ENCODE measurements at places on chromosomes 3 and 15.
A peak's percentile ranks its signal among the peaks of the same experiment; 100 is the strongest.

DNA sequence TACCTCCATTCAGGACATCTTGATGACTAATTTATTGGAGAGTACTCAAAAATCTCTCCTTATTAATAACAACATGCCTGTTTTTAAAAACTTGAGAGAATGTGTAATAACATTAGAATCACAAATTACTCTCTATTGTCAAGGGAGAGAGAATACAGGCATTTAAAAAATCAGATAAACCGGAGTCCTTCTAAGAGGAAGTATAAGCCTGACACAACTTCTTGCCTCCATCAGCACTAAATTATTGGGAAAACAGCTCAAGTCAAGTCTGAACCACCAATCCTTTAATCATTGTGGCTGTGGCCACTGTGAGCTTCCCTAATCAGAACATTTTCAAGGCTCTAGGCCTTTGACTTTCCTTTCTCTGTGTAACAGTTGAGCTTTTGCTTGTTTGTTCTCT, 38.0 kb downstream of the SSR3 start:
- DNase-seq = no peak

- no peak for DNase-seq
Observed at GRCh38 chr3:119831022-119831421, 49.1 kb downstream of the NR1I2 start.

- peak; percentile 88 for DNase-seq
Observed at GRCh38 chr15:32838820-32839219, 121.0 kb downstream of the GREM1 start.

GRCh38 chr3:147493666-147494065, 84.5 kb downstream of the ZIC1 start:
- no peak for DNase-seq

GRCh38 chr3:181881749-181882148, 170.0 kb downstream of the SOX2 start:
- no peak for DNase-seq

DNA sequence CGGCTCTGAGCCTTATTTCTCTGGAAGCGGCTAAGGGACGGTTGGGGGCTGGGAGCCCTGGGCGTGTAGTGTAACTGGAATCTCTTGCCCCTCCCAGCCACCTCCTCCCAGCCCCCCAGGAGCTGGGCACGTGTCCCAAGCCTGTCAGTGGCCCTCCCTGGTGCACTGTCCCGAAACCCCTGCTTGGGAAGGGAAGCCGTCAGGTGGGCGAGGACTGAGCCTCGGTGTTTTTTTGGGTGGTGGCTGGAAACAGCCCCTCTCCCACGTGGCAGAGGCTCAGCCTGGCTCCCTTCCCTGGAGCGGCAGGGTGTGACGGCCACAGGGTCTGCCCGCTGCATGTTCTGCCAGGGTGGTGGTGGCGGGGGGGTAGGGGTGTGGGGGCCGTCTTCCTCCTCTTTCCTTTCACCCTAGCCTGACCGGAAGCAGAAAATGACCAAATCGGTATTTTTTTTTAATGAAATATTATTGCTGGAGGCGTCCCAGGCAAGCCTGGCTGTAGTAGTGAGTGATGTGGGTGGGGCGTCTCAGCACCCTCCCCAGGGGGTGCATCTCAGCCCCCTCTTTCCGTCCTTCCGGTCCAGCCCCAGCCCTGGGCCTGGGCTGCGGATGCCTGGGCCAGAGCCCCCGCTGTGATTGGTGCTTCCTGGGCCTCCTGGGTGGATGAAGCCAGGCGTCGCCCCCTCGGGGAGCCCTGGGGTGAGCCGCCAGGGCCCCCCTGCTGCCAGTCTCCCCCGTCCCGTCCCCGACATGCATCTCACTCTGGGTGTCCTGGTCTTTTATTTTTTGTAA, 58.8 kb upstream of the GOLGA8A start:
- DNase-seq = no peak

DNA sequence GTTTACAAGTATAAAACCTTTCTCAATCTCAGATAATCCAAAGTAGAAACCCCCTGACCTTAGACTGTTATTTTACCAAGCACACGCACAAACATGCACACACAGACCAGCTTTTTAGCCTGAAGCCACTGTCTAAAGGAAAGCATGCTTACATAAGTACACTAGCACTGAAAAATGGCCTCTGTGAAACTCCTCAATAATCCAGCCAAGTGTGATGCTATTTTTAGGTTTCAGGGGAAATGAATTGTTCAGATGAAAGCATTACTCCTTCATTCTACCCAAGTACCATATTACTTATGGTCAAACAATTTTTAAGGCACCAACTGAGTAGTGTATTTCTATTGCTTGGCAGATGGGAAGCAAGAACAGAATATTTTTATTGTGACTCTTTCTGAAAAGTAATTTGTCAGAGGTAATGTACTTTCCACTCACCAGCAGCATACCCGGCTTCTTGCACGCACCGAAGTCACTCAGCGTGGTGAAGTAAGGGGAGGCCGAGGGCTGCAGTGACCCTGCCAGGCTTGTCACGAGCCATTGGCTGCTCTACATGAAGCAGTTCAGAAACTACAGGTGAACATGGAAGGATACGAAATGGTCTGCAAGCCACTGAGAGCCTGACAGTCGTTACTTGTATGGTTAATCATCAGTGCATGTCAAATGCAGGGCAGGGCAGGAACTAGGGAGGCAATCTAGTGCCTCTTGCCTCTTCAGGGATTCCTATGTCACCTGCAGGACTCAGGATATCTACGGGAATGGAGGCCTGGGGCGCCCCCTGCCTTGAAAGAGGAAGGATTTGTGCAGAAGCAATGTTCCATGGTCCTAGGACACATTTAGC, 106.7 kb downstream of the GABRB3 start:
- DNase-seq = no peak

DNA sequence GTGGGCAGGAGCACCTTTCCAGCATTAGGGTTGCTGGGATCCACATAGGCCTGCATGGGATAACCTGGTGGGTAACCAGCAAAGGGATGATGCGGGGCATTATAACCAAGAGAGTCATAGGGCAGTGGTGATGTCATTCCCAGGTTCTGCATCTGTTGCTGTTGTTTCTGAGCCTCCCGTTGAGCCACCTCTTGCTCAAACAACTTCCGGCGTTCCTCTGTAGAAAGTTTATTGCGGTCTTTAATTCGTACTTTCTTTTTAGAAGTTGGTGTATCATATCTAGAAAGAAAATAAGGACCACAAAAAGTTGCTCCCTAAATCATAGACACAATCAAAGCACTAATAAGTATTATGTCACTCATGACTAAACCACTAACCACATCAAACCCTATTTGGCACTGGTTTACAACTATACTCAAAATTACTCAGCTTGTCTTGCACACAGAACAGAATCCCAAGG, 77.8 kb downstream of the NBEAL2 start:
- peak; percentile 80 for DNase-seq

GRCh38 chr3:29245441-29245840, 35.4 kb upstream of the RBMS3 start:
- no peak for DNase-seq

GRCh38 chr3:155748611-155749365, 3.9 kb upstream of the PLCH1 start:
- no peak for DNase-seq

- no peak for DNase-seq
Observed at GRCh38 chr15:25170113-25170731, 215.4 kb downstream of the SNRPN start.

GRCh38 chr3:156483426-156483825, 71.5 kb downstream of the SSR3 start:
- no peak for DNase-seq

GRCh38 chr3:123312331-123313265, 110.9 kb downstream of the SEC22A start:
- peak; percentile 74 for DNase-seq

DNA sequence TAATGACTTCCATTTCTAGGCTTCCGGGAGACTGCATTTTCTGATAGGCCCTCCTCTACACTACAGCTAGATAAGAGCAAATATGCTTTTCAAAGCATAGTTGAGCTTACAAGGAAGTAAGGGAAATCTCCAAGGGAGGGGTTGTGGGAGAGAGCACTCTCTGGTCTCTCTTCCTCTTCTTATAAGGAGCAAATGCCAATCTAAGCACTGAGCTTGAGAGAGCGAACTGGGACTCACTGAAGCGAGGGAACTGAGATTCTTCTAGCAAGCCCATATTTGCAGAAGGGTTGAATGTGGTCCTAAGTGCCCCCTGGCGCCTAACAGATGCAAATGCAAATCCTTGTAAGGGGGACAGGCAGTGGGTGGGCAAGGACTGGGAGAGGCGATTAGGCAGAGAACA, 164.8 kb downstream of the ERC2 start:
- DNase-seq = no peak

DNA sequence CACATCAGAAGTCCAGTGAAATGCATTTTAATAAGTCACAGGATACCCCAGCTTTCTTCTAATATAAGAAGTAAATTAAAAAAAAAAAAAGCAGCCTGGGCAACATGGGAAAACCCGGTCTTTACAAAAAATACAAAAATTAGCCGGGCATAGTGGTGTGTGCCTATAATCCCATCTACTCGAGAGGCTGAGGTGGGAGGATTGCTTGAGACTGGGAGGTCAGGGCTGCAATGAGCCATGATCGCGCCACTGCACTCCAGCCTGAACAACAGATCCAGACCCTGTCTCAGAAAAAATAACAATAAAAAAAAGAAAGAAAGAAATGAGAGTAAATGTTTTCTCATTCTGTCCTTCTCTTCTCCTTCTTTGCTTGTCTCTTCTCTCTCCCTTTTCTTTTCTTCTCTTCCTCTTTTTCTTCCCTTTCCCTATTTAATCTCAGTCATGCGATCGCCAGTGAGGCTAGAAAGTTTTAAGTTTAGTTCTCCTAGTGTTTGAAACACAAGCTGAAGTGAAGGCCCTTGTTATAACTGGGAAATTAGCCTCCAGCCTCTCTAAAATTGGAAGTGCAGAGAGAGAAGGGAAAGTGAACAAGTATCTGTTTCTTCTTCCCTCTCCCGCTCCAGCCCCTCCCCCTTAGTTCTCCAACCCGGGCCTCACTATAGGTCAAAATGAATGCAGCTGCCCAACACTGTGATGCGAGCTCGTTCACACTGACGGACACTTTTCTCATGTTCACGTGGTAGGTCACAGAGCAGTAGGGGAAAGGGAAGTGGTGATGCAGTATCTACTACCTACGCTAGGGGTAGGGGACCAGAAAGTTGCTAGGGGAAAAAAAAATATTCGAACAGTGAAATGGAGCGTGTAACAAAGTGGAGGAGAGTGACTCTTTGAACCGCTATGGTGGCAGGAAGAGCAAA, 23.5 kb upstream of the TSC22D2 start:
- no peak for DNase-seq

DNA sequence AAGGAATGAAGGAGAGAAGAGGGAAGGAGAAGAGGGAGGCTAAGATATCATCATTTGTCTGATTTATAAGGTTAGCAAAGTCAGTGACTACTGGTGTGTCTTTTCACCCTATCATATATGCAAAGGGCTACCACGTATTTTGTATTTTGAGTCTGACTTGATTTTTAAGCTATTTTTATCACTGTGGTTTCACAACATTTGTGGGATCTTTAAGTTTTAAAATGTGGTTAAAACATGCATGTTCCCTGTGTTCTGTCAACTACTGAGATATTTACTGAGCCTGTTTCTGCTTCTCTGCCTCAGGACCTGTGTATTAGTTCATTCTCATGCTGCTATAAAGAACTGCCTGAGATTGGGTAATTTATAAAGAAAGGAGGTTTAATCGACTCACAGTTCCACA, 22.5 kb upstream of the SPTSSB start:
- DNase-seq = no peak
